ENCODE measurements at places on chromosomes 1 and 21.

DNA sequence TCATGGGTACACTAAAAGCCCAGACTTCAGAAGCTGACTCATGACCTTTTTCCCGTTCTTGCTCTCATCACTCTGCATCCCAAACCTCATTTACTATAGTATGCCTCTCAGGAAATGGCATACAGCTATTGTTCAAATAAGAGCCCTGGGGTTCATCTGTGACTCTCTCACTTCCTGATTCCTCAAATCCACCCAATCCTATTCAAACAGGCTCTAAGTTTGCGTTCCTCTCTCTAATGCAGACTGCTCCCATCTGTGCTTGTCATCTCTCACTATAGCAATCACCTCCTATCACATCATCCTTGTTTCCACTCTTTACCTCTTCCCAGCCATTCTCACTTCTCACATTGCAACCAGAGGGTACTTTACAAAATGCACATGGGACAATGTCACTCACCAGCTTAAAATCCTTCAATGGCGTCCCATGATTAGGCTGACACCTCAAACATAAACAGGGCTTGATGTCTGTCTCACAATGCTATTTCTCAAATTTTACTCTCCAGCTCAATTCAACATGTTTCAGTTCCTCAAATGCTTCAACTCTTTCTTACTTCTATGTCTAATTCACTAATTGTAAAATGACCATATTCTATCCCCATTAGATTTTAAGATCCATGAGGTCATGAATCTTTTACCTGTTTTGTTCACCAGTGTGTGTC, 408.4 kb downstream of the NTNG1 start:
- no peak for DNase-seq

DNA sequence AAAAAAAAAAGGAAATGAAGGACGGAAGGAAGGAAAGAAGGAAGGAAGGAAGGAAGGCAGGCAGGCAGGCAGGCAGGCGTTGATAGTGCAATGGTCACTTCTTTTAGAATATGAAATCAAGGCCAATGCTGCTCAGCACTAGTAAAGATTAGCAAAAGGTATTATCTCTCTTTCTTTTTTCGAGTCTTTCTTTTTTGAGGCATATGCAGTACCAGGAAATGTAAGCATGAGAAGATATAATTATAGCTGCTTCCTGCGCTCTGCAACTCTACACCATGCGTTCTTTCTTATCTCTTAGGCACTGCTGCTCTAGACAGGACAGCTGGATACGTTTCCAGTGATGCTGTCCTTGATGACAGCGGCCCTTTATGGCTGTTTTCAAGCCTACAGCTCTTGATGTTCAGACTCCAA, 1512.5 kb upstream of the B3GALT2 start:
- DNase-seq: no peak

- DNase-seq: no peak
These were observed 156.7 kb downstream of the BRINP3 start for GRCh38 chr1:190320952-190321351.

- DNase-seq: no peak
These were observed 125.1 kb downstream of the GIPC2 start for GRCh38 chr1:78170859-78171258.

DNA sequence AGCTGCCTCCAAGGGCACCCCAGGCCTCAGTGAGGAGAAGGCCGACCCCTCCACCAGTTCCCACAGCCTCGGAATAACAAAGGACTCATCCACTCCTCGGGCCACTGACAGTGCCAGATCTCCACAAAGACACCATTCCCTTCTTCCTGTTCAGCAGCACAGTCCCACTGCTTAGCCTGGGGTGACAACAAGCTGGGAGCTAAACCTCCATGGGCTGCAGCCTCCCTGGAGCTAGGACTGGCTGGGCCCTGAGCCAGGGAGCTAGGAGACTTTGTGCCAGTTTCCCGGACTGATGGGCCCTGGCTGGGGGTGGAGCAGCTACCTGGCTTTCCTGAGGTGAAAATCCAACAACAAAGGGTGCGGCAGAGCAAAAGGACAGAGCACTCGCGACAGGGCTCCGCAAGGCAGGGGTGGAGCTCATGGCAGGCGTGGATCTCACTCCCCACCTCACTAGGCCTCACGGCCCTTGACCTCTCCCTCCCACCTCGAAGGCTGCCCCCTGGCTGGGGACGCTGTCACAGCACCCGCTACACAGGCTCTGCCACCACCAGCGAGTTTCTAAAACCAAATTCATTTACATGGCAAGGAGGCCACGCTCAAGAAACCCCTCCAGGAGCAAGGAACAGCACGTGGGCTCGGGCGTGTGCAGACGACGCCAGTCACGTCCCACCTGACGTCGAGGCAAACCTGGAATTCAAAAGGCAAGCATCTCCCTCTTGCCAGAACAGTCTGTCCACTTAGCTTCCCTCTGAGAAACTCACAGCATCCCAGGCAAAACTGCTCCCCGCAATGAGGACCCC, 13.8 kb downstream of the SLC35E2B start:
- peak; percentile 55 for DNase-seq

GRCh38 chr1:8930116-8930515, 15.6 kb upstream of the CA6 start:
- no peak for DNase-seq

DNA sequence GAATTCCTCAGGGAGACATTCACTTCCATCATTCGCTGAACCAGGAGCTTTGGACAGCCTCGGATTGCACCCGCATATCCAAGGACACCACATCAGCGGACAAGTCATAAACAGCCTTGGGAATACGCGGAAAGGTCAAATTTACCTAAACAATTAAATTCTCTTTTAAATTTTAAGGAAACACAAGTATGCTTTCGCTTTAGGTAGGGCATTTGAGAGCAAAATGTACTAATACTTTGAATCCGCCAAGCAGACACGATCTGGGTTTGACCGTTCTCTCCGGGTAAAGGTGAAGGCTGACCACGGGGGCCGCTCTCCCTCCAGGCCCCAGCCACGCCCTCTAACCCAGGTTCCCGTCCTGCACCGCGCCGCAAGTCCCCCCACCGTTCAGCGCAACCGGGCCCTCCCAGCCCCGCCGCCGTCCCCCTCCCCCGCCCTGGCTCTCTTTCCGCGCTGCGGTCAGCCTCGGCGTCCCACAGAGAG, 479 bp upstream of the ACADM start:
- no peak for DNase-seq

GRCh38 chr1:40662864-40663263, 2.6 kb downstream of the RIMS3 start:
- DNase-seq: peak; percentile 24

GRCh38 chr1:169681140-169681539, 30.3 kb downstream of the SELL start:
- DNase-seq: no peak

- no peak for DNase-seq
These were observed 47.5 kb downstream of the HSF2BP start for GRCh38 chr21:43611598-43612369.

- no peak for DNase-seq
These were observed 1.7 kb downstream of the WNT9A start for GRCh38 chr1:227945891-227946623.

DNA sequence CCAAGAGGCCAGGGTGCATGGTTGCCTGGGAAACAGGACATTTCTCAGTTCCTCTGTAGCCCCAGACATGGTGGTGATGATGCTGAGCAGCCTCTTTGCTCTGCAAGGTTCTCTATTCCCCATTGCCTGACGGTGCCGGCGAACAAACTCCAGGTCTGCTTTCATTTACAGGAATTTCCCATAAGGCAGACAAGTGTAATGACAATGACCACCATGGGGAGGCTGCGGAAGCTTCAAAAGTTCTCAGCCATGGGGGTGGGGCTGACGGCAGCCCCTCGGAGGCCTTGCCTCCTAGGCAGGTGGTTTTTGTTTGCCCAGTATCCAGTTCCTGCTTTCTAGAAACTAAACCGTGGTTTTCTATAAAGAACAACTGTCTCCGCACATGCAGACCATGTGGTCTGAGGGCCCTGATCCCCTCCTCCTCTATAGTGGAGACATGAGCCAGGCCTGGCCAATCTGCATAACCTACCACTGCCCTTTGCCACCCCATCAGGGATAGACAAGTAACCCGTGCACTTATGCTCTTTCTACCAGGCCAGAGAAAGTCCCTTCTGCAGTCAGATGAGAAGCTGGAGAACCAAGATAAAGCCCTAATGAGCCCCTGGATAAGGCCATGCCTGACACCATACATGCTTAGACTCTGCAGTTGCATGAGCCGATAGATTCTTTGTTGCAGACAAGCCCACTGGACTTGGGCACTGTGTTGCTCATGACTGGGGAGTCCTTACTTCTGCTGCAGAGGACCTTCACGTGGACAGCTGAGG, 54.1 kb downstream of the LDLRAD2 start:
- no peak for DNase-seq

Measured in T-helper 2 cell treated with Interferon-gamma antibody and Interleukin-4, amounts not matched to agents 5 μg/mL and 100 μg/mL, for 36 hours (primary cell).